AG04450 (cell line): ENCODE measurements at places on chromosomes 7 and 10. TPM values are rescaled to one million over a fixed set of nuclear protein-coding genes. Genes with fewer than 3 reads are reported as not detected.

DNA sequence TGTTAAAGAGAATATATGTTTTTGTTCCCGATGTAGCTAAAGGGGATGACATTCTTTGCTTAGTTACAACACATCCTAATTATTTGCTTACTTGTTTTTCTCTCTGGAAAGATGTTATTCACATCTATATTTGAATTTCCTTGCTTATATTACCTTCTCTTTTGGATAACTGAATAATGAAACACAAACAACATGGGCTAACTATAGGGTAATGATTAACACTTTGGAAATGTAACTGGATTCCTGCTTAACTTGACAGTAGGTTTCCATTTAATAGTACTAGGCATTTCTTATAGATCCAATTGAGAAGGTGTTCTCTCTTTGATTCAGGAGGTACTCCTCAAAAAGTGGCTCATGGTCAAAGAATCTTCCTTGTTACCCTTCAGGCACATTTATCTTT lies 141.1 kb downstream of the CCSER2 start:
- no peak for DNase-seq

GRCh38 chr10:105691811-105692210 lies 1050.7 kb downstream of the SORCS3 start:
- no peak for DNase-seq

- no peak for DNase-seq
Observed at GRCh38 chr10:15515202-15515601, 144.1 kb upstream of the FAM171A1 start.

DNA sequence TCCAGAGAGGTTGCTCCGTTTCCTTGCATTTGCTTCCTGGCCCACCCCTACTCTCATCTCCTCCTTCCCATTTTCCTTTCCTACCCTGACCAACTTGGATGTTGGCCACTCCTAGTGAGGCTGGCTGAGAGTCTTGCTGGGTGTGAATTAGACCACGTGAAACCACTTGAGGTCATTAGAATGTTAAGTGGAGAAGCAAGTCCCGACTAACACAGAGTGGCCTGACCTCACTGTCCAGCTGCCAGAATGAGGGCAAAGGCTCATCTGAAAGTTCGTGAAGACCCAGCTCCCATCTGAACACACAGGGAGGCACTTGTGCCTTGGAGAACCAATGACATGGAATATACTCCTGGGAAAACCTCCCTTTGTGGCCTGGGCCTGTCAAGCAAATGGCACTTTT lies 80.8 kb downstream of the WDR11 start:
- no peak for DNase-seq

GRCh38 chr10:47288916-47289495 lies 11.0 kb upstream of the GDF10 start:
- no peak for DNase-seq

DNA sequence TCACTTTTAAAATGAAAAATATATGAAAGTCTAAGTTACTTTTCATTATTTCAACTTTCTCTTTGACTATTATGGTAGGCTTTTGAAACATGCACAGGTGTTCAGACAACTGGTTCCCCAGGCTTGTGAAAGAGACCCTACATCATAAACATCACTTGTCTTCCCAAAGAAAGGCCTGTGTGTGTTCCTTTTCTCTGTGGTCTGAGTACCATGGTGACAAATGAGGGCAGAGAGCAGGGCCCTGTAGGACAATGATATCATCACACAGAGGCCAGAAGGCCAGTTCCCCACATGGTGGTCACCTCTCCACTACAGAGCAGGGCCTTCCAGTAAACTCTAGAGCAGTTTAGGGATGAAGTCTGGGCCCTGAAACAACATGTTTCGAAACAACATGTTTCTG lies 288.8 kb downstream of the USP6NL start:
- DNase-seq: no peak

DNA sequence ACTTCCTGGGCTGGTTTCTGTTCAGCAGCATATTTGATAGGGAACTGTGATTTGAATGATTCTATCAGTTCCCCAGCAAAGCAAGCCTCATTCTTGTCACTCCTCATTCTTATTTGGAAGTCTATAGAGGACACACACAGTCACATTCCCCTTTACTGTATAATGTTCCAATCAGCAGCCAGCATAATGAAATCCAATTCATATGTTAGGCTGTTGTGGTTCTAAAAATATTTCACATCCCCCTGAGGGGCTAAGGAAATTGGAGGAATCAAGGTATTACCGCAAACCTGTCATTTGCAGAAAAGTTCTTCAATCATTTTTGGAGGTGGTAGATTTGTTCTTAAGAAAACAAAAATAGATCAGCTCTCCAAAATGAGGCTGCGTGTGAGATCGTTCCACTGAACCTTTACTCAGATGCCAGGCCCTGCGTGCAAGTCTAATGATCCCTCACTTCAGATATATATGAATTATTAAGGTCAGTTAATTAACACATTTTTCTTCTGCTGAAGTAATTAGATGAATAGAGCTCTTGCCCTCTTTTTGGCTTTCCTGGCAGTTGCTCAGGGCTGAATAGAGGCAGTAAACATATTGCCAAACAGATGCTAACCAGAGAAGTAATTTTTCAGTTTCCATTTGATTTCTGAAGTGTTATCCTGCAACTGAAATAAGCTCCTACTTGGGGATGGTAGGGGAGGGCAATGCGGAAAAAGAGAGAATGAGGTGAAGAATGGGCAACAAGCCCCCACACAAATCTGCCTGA lies 31.8 kb downstream of the LSMEM1 start:
- DNase-seq: no peak

DNA sequence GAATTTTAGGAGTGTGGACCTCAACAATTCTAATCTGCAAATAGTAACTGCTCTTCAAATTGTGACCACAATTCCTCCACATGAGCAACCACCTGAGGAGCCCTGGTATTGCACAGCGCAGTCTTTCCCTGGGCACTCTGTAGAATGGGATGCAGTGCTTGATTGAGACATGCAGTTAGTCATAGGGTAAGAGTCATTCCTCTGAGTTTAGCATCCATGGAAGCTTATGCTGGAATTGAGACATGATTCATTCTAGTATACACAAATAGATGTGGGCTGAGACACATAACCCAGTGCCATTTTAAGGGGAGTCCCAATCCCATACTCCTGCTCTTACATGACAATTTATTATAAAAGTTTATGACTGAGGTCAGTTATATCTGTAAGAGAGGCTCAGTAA lies 582.3 kb upstream of the CNTNAP2 start:
- no peak for DNase-seq

DNA sequence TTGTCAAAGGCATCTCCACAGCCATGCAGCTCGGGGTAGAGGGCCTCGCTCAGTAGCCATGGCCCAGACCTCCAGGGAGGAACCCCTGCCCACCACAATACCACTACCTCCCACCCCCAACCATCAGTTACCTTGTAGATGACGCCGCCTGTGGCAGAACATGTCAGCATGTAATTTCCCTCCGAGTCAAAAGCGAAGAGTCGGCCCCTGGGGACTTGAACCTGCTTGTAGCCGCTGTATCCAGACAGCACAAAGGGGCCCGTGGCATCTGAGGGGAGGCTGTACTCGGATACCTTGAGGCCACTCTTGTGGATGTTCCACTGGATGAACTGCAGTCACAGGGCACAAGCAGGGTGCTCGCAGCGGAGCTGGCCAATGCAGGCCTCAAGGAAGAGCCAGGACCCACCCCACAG lies 16.3 kb upstream of the CYREN start:
- DNase-seq: no peak

GRCh38 chr7:97179454-97180104 lies 62.1 kb downstream of the SDHAF3 start:
- peak; percentile 29 for DNase-seq

GRCh38 chr7:107051376-107051775 lies 6.9 kb downstream of the PRKAR2B start:
- DNase-seq: no peak

DNA sequence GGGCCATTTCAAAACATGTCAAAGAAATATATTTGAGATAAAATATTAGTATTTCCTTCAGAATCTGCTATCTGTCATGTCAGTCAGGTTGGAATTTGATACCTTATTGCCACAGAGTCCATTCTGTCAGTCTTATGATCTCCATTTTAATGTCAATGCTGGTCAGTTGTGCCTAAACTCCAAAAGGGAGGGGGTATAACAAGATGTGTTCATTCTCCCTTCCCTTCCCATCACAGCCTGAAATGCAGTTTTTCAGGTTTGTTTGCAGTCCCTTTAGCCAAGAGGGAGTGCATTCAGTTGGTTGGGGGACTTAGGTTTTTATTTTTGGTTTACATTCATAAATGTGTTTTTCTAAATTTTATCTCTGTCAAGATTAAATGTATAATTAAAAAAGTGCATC lies 59.8 kb upstream of the INHBA start:
- DNase-seq: no peak

GRCh38 chr7:102925976-102926782 lies 13.4 kb downstream of the LRRC17 start:
- no peak for DNase-seq

DNA sequence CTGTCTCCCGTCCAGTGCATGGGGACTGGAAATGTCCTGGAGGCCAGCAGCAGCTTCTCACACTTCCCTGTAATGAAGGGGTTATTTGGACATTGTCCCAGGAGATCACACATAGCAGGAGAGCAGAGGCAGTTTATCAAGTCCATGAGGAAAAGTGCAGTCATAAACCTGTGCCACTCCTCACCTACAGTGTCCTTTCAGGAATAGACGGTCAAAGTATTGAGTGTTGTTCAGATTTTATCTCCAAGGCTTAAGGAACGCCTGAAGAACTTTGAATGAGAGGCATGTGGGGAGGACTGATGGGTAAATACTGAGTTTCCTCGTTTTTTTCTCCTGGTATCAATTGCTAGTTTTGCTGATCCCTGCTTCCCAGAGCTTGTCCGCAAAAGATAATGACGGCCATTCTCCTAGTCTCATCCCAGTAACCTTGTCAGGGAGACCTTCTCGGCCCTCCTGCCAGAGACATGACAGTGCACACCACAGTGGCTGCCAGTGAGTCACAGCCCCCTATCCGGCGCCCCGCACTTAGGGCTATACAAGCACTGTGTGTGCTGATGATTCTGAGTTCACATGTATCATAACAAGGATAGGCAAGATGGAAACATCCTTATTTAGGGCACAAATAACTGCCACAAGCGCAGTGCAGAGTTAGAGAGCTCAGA lies 495.5 kb upstream of the MGMT start:
- no peak for DNase-seq

DNA sequence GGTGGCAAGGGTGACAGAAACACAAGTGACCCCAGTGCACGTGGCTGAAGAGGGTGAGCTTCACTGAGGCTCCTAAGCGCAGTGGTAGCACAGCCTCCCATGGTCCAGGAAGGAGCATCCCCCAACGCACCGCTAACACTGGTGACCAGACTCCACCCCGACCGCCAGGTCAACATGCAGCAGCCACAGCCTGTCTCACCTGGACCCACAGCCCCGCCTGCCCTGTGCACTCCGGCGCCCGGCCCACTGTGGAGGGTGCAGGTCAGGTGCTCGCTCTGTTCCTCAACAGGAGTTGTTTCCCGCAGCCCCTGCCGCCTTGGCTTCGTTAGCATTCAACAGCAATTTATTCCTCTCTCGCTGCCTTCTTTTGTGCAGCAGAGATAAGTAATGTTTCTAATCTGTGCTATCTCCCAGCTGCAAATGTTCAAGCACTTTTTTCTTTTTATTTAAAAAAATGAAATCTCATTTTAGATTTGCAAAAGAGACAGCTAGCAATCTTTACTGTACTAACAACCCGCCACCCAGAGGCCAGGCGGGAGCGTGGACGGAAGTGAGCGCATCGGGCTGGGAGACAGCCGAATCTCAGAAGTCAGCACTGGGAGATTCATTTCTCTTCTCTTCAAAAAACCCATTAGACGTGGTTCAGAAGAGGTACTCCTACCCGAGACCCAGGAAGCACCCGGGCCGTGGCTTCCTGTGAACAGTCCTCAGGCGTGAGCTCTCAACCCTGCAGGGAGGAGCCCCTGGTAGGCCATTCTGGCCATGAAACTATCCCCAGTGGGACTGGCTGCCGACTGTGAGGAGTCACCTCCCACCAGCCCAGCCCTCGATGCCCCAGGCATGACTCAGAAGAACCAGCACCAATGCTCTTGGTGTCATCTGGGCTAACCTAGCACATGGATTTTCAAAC lies 133.4 kb downstream of the MAD1L1 start:
- DNase-seq: no peak

DNA sequence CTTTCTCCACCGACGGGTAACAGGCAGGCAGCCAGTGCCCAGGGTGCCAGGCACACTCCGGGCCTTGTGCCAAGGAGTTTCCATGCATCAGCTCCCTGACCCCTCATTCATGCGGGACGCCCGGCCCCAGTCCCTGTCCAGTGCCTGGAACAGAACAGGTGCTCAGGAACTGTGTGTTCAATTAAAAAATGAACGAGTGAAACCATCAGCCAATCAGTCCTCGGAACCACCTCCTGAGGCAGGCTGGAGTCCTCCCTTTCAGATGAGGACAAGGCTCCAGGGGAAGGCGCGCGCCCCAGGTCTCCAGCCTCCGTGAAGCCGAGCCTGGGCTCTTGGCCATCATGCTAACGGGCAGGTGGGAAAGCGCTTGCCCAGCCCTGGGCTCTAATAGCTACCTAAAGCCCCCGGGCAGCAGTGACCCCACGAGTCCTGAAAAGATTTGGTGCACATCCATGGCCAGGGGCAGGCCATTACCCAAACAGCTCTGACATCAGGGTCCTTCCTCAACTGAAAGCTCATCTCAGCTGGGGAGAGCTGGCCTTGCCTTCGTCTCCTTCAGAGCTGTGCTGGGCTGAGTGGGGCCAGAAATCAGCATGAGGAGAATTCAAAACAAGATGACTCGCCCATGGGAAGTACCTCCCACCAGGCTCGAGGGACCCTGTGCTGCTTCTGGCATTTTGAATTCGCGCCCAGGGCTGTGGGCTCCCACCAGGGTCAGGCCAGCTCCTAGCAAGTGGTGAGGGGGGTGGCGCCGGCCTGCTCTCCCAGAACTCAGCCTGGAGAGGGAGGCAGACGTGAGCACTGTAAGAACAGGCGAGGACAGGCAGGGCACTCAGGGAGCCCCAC lies 200.5 kb downstream of the MAD1L1 start:
- no peak for DNase-seq

GRCh38 chr10:30502266-30503060 lies 68.5 kb downstream of the MAP3K8 start:
- DNase-seq: no peak

DNA sequence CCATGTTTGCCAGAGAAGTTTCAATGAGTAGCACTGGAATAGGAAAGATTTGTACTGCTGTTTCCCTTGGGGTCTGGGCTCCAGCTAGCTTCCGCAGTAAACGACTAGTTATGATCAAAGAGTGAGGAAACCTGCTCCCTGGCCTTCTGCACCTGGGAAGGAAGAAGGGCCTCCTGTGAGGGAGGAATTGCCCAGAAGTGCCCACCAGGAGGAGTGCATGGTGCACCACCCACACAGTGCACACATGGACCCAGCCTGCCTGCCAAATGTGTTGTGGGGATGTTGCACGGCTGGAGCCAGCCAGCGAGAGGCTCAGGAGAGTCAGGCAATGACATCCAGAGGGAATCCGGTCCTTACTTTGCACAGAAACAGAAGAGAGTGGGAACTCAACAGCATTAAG lies 27.0 kb upstream of the FAM107B start:
- no peak for DNase-seq

GRCh38 chr7:128265906-128266300 lies 24.8 kb downstream of the LEP start:
- DNase-seq: no peak

The UCN3 gene
- polyA plus RNA-seq: not detected in 2 replicates

The INHBA gene
- 28.1 and 28.5 TPM in 2 replicates for polyA plus RNA-seq

The GIMAP4 gene
- polyA plus RNA-seq: not detected in 2 replicates

The ATOH7 gene
- 0.06 TPM in 1 of 2 replicates, not detected in the other for polyA plus RNA-seq

The CALD1 gene
- 578 and 804 TPM in 2 replicates for polyA plus RNA-seq

The AKR1B1 gene
- polyA plus RNA-seq: 337 and 347 TPM in 2 replicates

The TCTN3 gene
- polyA plus RNA-seq: 51.3 and 55.3 TPM in 2 replicates

The SLC13A4 gene
- 0.09 and 0.32 TPM in 2 replicates for polyA plus RNA-seq

The PDAP1 gene
- 60.2 and 68.1 TPM in 2 replicates for polyA plus RNA-seq
